Aorta (tissue), 5 donors: ENCODE measurements at places on chromosomes 2 and 18. TPM values are rescaled to one million over a fixed set of nuclear protein-coding genes. Genes with fewer than 3 reads are reported as not detected.

RAD51AP2 gene
- 0.13 TPM for polyA plus RNA-seq

CAB39 gene
- polyA plus RNA-seq, result 57.8 TPM

DNA sequence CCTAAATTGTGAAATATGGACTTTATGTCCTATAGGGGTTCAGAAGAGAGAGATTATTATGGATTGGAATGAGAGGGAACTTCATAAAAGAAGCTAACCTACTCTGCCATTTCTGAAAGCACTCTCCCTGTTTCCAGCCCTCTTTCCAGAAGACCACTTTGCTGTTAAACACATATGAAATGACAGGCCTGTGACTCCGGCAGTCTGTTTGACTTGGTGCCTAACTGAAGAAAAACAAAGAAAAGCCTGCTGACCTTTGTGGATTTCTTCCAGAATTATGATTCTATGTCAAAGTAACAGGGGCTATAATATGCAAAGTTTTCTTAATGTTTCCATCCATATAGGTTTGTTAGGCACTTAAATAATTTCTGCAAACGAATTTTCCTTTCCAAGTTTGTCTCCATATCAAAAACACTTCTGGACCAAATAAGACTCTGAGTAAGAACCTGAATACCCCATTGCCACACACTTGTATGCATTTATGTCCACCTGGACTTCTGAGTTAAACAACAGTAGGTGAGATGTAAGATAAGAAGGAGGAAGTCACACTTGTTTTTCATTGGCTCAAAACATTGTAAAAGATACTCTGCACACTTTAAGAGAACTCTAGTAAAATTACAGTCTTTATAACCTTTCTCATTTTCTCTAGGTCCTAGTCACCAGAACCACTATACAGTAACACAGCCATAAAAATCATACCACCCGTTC lies 111.7 kb downstream of the PIEZO2 start:
- no peaks in the 10 kb centered on the region for H3K4me1 ChIP-seq
- H3K4me3 ChIP-seq, result no peak overlapping the region

DNA sequence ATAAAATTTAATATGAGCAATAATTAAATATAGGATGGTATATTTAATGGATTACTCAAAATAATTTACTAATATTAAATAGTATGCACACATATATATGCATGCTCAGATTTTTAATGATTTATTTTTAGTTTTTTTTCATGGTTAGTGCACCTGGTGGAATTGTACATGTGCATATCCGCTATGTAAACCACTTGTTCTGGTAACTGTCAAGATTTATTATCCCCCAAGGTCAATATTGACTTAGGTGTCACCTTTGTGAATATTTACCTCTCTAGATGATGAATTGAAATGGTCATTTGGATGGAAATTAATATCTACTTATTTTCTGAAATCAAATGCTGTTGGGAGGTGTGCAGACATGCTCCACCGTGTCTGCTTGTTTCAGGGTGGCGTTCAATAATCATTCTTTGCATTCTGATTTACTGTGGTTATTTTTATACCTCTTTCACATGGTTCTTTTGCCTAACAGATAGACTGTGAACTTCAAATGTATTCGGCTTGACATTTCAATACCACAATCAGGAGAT lies 14.7 kb downstream of the CNTNAP5 start:
- H3K4me3 ChIP-seq, result no peak overlapping the region
- no peaks in the 10 kb centered on the region for H3K27me3 ChIP-seq
- no peak for DNase-seq

- no peak overlapping the region for H3K27ac ChIP-seq
- no peaks in the 10 kb centered on the region for H3K4me1 ChIP-seq
- H3K27me3 ChIP-seq, result peaks cover 2% of the 10 kb centered on the region
These were observed 1275.2 kb upstream of the CRIM1 start for GRCh38 chr2:35080231-35080910.

CHRNA1 gene
- polyA plus RNA-seq, result not detected

GRCh38 chr2:23419171-23420090 lies 34.5 kb downstream of the KLHL29 start:
- no peaks in the 10 kb centered on the region for H3K27me3 ChIP-seq
- no peaks in the 10 kb centered on the region for H3K36me3 ChIP-seq
- no peak overlapping the region for H3K27ac ChIP-seq
